ENCODE measurements at places on chromosomes 1 and 21.

GRCh38 chr1:230788561-230789275 lies 41.5 kb downstream of the CAPN9 start:
- DNase-seq, result no peak

DNA sequence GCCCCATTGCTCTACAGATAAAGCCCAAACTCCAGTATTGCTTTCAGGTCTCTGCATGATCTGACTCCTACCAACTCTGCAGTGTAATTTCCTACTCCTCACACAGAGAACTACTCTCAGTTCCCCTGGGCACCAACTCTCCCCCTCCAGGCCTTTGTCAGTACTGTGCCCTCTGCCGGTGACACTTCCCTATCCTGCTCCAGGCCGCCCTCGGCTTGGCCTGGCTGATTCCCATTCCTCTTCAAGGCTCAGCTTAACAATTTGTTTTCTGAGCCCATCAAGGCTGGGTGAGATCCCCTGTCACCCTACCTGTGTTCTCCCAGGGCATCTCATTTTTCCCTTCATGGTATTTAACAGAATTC lies 2.6 kb downstream of the SLAMF8 start:
- no peak for DNase-seq

DNA sequence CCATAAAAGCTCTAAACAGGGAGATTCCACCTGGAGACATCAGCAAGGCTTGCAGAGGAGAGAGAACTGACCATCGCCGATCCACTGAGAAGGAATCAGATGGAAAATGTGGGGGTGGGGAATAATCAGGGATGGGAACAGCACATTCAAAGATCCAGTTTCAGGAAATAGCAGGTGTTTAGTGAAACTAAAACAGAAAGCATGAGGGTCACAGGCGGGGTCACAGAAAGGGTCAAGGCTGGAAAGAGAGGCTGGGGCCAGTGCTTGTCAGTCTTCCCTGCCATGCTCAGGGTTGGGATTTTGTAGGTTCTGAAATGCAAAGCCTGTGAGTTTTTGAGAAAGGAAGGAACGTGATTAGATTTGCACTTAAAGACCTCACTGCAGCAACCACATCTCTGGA lies 103.2 kb downstream of the HLCS start:
- no peak for DNase-seq

DNA sequence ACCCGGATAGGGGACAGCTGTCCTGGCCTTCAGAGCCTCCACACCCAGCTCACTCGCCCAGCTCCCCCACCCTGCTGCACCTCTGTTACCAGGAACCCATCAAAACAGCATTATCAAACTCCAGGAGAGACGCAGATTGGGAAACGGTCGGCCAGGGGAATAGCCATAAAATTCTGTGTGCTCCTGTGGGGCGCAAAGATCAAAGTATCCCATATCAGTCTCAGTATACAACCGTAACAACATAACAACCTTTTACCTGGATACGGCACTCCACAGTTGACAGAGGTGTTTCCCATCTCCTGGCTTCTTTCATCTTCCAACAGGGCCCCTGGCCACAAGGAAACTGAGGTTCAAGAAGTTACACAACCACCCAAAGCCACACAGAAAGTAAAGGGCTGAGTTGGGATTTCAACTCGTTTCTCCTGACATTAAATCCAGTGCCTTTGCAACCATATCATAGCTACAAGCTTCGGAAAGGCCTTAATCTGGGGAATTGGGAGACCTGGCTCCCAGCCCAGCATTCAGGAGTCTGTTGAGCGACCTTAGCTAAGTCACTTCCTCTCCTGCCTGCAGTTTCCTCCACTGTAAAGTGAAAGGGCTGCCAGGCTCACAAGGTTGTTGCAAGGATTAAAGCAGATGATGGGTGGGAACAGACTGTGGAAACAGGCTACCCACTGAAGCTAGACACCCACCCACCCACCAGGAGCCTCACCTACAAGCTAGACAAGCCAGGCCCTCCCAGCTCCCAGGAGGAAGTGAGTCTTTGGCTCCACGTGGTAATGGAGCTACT lies 8.1 kb upstream of the EPHB2 start:
- DNase-seq, result no peak

GRCh38 chr1:93374334-93375106 lies 28.8 kb downstream of the DR1 start:
- DNase-seq, result no peak

All from H54 (cell line).